ENCODE measurements at places on chromosomes 6 and 20. TPM values are rescaled to one million over a fixed set of nuclear protein-coding genes. Genes with fewer than 3 reads are reported as not detected.

DNA sequence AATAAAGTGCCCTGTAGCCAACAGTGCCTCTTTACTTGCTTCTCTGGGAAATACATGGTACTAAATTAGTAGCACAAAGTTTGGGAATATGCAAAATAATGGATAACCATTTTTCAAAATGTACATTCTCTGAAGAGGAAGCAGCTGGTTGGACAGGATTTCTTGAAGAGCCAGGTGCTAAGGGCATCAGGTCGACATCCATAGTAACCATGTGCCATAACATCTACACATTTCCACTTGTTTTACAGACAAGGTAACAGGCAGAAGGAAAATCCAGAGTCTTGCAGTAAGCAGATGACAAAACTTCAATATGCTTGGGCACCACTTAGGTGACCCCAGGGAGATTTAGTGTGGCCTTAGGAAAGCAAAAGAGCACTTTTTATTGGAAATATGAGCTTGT lies 36.5 kb upstream of the SMIM28 start:
- DNase-seq: no peak
- no peaks in the 10 kb centered on the region for H3K27me3 ChIP-seq
- H3K36me3 ChIP-seq: no peaks in the 10 kb centered on the region
- no peak overlapping the region for H3K27ac ChIP-seq
- no peak overlapping the region for H3K4me3 ChIP-seq
- H3K4me1 ChIP-seq: no peaks in the 10 kb centered on the region

DNA sequence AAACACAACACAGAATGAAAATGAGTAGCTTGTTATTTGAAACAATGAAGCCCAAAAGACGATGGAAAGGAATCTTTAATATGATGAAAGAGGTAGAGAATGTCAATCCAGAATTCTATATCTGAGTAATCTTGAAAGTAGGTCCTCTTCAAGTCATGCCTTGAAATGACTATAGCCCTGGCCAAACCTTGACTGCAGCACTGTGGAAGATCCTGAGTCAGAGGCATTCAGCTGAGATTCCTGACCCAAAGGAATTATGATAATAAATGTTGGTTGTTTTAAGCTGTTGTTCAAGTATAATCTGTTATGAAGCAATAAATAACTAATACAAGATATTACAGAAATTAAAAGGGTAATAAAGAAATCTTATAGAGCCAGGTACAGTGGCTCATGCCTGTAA lies 64.8 kb downstream of the IBTK start:
- H3K27me3 ChIP-seq: no peaks in the 10 kb centered on the region
- H3K36me3 ChIP-seq: no peaks in the 10 kb centered on the region
- no peaks in the 10 kb centered on the region for H3K4me1 ChIP-seq

Gene APMAP
- polyA plus RNA-seq: 135 TPM

GRCh38 chr6:143026696-143027449 lies 33.8 kb upstream of the AIG1 start:
- H3K4me3 ChIP-seq: no peak overlapping the region
- peak; percentile 34 for DNase-seq
- no peak overlapping the region for H3K27ac ChIP-seq
- no peaks in the 10 kb centered on the region for H3K27me3 ChIP-seq
- no peaks in the 10 kb centered on the region for H3K4me1 ChIP-seq
- no peaks in the 10 kb centered on the region for H3K36me3 ChIP-seq

GRCh38 chr6:25652007-25652515 lies at the start of gene SCGN:
TSS of gene SCGN (plus strand) at chr6:25652215. CDS start at chr6:25652404, 189 bp downstream.
- no peaks in the 10 kb centered on the region for H3K36me3 ChIP-seq
- no peaks in the 10 kb centered on the region for H3K27me3 ChIP-seq
- H3K4me3 ChIP-seq: no peak within 1 kb of the TSS
- H3K4me1 ChIP-seq: no peaks in the 10 kb centered on the region

Gene GPR6
- not detected for polyA plus RNA-seq

GRCh38 chr20:35731469-35731788 lies 10.6 kb downstream of the RBM39 start:
- H3K4me3 ChIP-seq: no peak overlapping the region
- no peak for DNase-seq
- H3K27me3 ChIP-seq: no peaks in the 10 kb centered on the region
- peaks cover 23% of the 10 kb centered on the region for H3K4me1 ChIP-seq
